ENCODE measurements at places on chromosomes 1 and 21.

GRCh38 chr1:18723206-18723605 lies 92.6 kb downstream of the PAX7 start:
- no peak for DNase-seq

GRCh38 chr1:33170351-33171274 lies 11.2 kb downstream of the TRIM62 start:
- DNase-seq: no peak

DNA sequence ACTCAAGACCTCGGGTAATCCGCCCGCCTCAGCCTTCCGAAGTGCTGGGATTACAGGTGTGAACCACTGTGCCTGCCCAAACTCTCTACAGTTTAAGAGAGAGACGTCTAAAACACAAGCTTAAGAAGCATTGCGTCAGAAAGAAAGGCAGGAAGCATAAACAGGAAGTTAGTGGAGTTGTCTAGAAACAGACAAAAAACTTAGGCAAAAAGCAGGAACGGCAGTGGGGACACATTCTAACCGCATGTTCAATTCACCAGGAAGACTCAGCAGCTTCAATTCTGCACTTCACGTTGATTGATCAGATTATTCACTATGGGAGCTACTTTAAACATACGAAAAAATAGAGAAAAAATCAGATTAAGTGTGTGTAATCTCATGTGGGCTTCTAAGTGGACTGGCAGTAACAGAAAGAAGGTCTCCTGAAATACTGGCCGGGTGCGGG lies 7.4 kb downstream of the CFAP74 start:
- no peak for DNase-seq

GRCh38 chr1:81420760-81421159 lies 380.0 kb upstream of the ADGRL2 start:
- DNase-seq: no peak

GRCh38 chr1:75797273-75797588 lies 549 bp downstream of the MSH4 start:
- no peak for DNase-seq

GRCh38 chr21:45079351-45079750 lies 5.0 kb downstream of the ADARB1 start:
- no peak for DNase-seq

DNA sequence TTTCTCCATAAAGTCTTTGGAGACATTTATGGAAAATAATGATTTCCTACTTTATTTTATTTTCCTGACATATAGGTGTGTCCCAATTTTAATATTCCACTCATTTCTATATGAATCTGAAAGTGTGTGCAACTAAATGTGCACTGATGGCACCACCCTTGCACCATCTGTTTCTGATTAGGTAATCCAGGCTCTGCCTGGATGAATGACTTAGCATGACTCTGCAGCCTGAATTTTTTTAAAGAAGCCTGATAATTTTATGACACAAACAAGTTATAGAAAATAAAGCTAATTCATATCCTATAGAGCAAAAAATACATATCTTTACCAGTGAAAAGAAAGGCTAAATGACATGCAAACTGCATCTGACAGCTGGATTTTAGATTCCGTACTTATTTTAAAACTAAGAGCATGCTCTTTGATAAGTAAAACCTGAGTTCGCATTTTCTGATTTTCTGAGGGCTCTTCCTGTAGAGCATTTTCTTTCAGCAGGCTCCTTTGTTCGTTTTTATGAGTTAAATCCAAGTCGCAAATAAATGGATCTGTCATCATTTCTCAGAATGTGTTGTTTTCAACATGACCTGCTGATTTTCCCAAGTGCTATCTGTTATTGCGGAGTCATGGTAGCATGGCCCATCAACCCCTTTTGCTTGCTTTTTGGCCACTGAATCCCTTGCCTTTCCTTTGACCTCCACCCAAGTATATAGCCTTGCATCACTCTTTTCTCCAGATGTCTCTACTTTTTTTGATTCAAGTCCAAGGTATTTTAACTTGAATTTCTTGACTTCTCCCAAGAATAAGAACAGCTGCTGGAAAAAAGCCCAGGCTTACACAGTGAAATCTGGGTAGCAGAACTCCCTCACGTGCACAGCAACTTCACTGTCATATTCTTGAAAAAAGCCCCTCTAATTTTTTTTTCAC lies 52.8 kb upstream of the LYPLAL1 start:
- DNase-seq: no peak

DNA sequence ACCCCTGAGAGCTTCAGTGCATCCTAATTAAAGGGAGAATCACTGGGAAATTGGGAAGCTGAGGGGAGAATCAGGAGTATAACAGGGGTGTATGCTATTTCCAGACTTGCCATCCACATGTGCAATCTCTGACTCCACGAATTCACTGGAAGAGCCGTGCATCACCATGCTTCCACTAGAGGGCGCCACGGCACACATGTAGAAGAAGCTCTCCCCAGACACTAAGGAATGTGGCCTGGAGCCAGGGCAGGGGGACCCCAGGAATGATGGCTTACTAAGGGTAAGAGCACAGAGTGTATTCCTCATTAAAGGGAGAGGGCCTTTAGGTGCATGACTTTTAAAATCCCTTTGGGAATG lies 81.5 kb downstream of the ABCA4 start:
- peak; percentile 67 for DNase-seq

GRCh38 chr1:222074317-222074716 lies 332.4 kb upstream of the DUSP10 start:
- DNase-seq: no peak

GRCh38 chr1:243938208-243938607 lies 88.2 kb upstream of the AKT3 start:
- DNase-seq: no peak

- no peak for DNase-seq
Measured at GRCh38 chr1:40635763-40636500, 29.6 kb downstream of the RIMS3 start.

GRCh38 chr1:157277913-157278312 lies 139.7 kb upstream of the ETV3 start:
- DNase-seq: no peak

DNA sequence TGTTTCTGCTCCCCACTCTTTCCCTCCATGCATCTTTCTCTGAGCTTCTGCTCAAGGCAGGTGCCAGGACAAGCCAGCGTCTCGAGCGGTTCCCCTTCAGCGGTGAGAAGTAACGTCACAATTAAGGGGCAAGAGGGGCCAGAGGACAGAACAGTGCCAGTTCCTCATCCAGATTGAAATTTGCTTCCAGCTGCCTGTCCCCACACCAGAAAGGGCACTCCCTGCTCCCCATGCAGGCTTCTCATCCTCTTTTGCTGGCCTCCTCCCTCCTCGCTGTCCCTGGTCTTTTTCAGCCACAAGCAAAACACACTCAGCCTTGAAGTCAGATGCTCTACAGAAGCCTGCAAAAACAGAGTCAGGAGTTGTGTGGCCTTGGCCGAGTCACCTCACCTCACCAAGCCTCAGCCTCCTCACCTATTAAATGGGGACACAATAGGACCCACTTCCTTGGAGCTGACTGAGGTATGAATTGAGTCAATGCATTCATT lies 35.0 kb upstream of the ECE1 start:
- DNase-seq: no peak

GRCh38 chr1:1307261-1307922 lies 338 bp downstream of the ACAP3 start:
- DNase-seq: peak; percentile 30

DNA sequence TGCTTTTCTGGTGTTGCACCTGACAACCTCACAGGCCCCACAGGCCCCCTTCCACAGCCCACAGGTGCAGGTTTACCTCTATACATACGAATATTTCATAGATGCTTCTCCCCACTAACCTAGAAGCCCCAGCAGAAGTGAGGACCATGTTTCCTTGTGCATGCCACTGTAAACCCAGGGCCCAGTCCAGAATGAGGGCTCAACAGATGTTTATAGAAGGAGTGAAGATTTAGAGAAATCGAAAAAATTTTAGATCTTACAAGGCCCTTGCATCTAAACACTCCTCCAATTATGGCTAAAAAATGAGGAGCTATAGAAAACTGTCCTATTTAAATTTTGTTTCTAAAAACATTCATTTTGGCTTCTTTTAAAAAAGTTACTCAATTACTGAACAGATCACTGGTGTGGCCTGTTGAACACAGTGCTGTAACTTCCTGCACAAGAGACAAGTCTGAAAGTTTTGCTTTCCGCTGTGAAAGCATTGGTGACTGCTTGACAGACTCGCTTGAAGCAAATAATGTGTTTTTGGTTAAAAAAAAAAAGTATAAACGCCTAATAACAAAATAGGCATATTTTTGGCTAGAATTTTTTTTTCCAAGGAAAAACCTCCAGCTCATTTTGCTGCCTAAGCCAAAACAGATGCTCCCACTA lies 1.2 kb downstream of the ABCB10 start:
- DNase-seq: no peak

GRCh38 chr1:81606656-81607055 lies 194.1 kb upstream of the ADGRL2 start:
- DNase-seq: no peak

- DNase-seq: no peak
Measured at GRCh38 chr1:218931324-218931723, 242.4 kb upstream of the LYPLAL1 start.

GRCh38 chr1:33263890-33264504 lies 7.7 kb downstream of the ZNF362 start:
- no peak for DNase-seq

- DNase-seq: no peak
Measured at GRCh38 chr1:246454655-246455054, 52.4 kb downstream of the SMYD3 start.

DNA sequence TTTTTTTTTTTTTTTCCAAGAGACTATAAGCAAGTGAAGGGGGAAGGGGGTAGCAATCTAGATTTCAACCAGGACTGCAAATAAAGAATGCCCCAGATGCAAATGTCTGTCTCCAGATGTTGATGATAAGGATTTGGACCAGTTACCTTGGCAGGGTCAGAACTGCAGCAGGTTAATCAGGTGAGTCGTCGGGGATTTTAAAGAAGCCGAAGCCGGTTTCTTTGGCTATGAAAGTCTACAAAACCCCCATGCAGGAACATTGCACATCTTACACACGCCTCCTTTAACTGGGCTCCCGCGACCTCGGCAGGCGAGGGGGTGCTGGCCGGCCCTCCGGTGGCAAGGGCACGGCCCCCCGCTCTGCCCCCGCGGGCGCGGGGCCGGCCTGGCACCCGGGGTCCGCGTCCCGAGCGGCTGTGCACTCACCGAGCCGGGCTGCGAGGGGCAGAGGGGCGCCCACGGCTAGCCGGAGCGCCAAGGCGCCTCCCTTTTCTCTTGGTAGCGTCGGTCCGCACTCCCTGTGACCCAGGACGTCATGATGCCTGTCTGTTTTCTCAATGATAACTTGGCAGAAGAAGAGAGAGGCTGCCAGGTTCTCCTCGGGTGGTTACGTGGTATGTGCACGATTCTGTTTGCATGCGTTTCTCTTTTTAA lies 366.3 kb upstream of the ESRRG start:
- DNase-seq: no peak

GRCh38 chr1:65253800-65254319 lies 55.5 kb upstream of the DNAJC6 start:
- DNase-seq: no peak

GRCh38 chr21:21406921-21407320 lies 408.7 kb downstream of the NCAM2 start:
- no peak for DNase-seq

DNA sequence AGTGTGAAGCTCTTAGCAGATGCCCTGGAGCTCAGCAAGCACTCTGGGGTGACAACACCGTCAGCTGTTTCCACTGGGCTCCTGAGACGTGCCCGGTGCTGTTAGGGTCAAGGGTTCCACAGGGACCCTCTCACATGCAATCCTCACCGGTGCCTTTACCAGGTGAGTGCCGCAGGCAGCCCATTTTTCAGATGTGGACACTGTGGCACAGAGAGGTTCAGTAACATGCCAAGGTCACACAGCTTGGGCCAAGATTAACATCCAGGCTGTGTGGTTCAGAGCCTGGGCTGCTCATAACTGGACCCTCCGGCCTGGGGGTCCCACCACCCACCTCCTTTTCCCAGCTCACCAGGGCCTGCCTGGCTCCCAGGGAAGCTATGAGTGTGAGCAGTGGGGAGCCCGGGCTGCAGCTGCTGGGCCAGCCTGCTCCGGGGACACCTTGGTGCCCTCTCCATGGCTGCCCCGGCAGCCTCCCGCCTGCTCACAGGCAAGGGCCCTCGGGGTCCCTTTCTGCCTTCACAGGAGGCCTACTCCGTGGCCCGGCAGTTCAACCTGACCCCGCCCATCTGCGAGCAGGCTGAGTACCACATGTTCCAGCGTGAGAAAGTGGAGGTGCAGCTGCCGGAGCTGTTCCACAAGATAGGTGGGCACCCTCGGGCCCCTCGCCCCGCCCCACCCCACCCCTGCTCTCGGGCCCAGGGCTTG lies 49.3 kb downstream of the KCNAB2 start:
- no peak for DNase-seq

DNA sequence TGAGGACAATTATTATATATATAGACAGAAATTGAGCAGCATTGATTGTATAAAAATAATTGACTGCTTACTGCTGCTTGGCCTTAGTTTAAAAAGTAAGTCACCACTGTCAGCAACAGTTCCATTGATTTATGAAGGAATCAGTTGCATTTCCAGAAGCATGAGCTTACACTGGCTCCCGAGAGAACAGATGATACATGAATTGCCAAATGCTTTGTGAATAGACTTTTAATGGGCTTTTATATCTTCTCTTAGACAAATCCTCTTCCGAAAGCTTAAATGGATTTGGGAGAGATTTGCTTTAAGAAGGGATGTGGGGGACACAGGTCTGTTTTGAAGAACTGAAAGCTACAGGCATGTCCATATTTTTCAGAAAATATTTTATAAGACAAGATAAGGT lies 7.5 kb downstream of the FHAD1 start:
- DNase-seq: no peak

GRCh38 chr21:33651965-33652680 lies 9.8 kb downstream of the ITSN1 start:
- no peak for DNase-seq

DNA sequence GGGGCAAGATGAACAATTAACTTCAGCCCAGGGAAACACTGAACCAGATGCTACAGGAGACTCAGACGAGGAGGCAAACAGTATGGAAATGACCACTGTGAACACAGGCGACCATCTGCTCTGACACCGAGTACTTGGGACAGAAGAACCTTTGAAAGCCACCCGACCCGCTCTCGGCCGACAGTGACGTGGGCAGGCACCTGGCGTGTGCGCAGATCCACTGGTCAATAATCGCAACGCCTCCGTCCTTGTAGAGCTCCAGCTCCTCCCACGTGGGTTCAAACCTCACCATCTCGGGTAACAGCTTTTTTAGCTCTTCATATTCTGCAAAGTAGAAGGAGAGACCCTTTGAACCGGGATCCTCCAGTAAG lies 20.3 kb downstream of the POFUT2 start:
- no peak for DNase-seq

DNA sequence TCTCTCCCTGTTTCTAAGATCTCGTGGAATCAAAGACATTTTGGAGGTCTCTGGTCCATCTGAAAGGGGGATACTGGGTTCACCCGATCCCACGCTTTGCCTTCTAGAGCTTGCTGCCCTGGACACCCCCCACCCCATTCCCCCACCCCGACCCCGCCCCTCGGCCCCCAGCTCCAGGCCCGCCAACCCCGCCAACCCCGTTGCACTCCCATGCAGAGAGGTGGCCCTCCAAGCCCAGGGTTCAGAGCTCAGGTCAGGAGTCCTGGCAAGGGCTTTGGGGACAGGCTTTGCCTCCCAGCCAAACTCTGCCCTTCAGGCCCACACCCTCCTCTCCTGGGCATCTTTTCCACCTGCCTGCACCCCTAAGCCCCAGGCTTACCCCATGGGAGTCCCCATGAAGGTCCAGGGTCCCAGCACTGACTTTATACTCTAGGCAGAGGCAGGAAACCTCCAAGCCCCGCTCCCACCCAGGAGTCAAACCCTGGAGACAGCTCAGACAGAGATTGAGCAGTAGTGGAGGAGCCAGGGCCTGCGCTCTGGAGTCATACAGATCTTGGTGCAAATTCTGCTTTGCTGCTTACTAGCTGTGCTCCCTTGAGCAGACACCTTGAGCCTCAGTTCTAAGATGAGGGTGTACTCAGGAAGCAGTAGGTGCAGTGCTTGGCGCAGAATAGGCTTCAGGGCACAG lies 155.9 kb downstream of the FOXD2 start:
- no peak for DNase-seq
